ENCODE measurements at places on chromosomes 4 and X. TPM values are rescaled to one million over a fixed set of nuclear protein-coding genes. Genes with fewer than 3 reads are reported as not detected.

CT47C1 gene
- not detected for total RNA-seq

NRK gene
- total RNA-seq = 5.9 TPM

CLDN34 gene
- not detected for total RNA-seq

MAMLD1 gene
- 1.3 TPM for total RNA-seq

FAM47A gene
- total RNA-seq = not detected

HSFX4 gene
- not detected for total RNA-seq

PGAM4 gene
- not detected for total RNA-seq

NOX1 gene
- not detected for total RNA-seq

GAGE1 gene
- total RNA-seq = not detected
